ENCODE measurements at places on chromosomes 3 and 15.

DNA sequence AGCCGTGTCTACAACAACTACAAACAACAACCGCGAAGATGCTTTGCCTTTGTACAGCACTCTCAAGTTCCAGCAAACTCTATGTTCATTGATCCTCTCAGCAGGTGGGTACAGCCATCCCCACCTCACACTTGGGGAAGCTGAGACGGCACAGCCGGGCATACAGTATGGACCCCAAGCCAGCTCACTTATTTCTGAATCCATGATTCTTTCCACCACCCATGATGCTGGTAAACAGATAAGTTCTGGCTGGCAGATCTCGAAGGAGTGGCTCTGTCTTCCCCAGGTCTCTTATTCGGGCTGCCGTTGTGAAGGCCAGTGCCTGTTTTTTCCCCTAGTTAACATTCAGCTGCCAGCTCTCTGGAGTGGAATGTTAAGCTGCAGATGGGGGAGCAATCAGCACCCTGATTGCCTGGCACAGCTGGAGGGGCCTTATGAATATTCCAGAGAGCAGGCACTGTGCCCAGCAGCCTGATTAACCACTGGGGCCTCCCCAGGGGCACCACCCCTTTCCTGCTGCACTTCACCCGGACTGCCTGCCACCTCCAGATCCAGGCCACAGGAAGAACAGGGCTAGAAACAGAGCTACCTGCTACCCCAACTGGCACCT lies 73.2 kb downstream of the CORO2B start:
- no peak for DNase-seq

GRCh38 chr3:59970376-59970775 lies 920.6 kb upstream of the CFAP20DC start:
- DNase-seq = no peak

- no peak for DNase-seq
Measured at GRCh38 chr15:70596354-70597055, 166.9 kb downstream of the UACA start.

GRCh38 chr3:129077222-129077621 lies 16.6 kb downstream of the GP9 start:
- DNase-seq = no peak

DNA sequence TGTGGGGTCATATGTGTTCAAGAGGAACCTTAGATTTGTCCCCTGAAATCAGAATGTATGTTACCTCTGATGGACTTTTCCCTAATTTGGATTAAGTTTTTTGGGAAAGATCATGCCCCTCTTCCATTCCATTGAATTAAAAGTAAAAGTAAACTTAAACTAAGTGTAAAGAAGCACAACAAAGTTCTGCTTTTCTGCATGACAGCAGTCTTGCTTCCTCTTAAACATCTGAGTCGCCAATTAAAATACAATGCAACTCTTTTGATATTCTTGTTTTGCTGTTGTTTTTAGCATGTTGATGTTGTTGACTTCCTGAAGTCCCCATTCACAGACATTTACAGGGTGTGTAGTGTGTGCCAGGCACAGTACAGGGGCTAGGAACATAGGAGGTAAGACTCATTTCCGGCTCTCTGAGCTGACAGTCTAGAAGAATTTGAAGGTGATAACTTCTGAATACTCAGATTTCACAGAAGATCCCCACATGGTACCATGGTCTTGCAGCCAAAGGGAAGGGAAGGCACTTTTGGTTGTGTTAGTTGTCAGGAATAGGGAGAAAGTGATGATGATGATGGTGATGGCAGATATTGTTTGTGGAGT lies 45.0 kb downstream of the USP13 start:
- no peak for DNase-seq

- DNase-seq = no peak
Measured at GRCh38 chr15:67157521-67158252, 92.3 kb downstream of the SMAD3 start.

DNA sequence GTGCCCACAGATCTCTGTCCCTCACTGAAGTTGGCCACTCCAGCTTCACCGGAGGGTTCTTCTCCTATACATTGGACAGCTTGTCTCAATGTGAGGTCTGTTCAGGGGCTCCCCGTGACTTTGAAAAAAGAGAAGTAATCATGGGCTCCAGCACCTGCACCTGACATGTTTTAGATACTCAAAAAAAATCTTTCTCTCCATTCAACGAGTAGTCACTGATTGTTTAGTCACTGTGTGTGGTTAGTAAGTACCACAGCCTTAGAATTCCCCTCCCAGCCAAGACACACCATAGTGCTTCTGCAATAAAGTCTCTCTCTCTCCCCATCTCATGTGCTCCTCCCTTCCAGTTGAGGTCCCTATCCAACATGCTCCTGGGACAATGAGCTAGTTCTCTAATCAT lies 18.6 kb downstream of the CCR9 start:
- no peak for DNase-seq

- no peak for DNase-seq
Measured at GRCh38 chr15:41971895-41972252, 483 bp downstream of the EHD4 start.

GRCh38 chr15:35713733-35714132 lies 167.8 kb upstream of the DPH6 start:
- peak; percentile 30 for DNase-seq

DNA sequence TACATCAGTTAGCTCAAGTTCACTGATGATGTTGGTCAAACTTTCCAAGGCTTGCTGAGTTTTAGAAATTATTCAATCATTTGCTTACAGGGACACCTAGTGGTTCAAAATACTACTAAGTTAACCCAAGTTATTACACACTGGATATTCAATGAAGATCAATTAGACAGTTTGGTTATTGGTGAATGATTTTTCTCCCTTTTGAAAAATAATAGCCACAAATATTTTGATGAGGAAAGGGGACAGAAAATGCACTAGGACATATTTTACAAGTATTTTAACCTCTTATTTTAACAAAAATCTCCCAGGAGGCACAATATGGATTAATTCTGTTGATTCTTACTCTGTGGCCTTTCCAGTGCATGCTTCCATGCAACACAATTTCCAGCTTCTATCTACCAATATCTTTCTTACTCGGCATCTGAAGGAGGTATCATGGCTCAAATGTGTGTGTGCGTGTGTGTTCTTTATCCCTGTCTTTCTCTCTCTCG lies 20.1 kb upstream of the GOLGA6L2 start:
- no peak for DNase-seq

DNA sequence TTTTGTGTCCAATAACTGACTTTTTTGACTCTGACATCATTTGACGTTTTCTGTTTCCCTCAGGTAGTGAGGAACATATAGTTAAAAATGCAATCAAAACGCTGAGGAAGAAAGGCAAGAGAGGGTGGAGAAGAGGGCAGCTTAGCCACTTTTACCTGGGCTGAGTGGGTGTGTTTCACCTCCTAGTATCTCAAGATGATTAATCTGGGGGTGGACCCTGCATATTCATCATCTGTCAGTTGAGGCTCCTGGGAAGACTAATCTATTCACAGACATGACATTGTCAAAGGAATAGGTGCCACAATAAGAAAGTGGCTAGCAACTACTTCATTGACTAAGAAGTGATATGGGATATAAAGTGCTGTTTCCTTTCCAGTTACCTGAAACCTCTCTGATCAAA lies 331.5 kb upstream of the RARB start:
- no peak for DNase-seq

- no peak for DNase-seq
Measured at GRCh38 chr15:93347986-93348385, 259.0 kb upstream of the RGMA start.

- DNase-seq = no peak
Measured at GRCh38 chr15:73296609-73297353, 72.0 kb downstream of the HCN4 start.

DNA sequence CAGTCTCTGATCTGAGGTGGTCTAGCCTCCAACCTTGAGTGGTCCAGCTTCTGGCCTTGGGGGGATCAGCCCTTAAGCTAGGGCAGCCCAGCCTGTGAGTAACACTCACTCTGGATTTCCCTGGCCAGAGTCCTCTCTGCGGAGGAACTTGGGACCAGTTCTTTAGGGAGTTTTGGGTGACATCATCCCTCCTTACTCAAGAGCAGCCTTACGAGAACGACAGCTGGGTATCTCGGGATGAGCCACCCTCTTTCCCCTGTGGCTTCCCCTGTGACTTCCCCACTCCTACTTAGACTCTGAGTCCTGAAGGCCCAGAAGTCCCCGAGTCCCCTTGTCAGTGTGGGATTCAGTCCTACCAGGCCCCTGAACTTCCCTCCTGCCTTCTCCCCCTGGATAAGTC lies 10.2 kb upstream of the PLXND1 start:
- no peak for DNase-seq

DNA sequence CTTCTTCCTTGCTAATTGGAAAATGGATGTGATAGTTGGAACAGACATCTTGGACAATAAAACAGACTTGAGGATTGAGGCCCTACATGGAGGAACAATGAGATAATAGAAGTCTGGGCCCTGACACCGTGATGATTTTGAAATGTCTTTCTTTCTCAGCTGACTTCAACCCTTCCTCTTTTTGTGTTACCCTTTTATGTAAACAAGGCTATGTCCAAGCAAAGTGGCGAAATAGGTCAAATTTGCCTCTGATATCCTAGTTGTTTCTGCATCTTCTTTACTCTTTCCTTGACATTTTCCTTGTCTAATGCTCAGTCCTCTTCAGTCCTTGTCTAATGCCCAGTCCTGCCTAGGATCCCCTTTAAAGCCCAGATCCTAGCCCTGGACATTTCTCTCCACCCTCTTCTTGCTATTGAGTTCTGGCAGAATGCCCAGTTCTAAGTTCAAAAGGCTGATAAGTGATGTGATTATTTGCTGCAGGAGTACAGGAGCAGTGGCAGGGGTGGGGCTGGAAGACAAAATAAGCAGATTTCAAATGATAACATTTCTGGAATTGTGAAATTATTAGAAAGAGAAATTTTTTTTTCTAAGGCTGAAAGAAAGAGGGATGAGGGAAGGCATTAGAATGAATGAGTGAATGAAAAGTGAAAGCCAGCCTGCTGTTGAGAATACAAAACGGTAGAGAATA lies 6.5 kb upstream of the VPS8 start:
- DNase-seq = no peak

- no peak for DNase-seq
Measured at GRCh38 chr3:159538507-159538906, 450.1 kb upstream of the IL12A start.

- DNase-seq = no peak
Measured at GRCh38 chr15:41259546-41260189, 28.6 kb downstream of the CHP1 start.

DNA sequence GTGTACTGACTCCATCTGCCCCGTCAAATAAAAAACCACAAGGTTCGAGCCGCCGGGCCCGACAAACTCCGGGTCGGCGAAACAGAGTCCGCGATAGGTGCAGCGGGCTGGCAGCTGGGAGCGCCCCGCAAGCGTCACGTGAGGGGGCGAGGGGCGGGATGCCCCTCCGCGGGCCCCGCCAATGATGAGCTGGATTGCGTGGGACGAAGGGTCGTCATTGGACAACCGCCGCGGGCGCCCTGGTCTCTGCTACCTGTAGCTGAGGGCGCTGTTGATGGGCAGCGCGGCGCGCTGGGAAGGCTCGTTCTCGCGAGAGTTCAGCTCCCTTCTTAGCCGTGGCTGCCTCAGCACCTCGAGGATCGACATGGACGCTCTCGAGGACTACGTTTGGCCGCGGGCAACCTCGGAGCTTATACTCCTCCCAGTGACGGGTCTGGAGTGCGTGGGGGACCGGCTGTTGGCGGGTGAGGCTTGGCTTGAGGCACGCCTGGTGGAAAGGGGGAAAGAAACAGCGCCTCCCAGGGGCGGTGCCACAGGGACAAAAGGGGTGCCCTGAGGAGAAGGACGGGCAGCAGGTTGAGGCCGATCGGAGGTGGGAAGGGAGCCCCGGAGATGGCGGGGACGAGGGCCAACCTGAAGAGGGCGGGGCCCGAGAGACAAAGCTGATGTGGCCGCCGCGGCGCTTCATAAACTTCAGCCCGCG lies at the start of gene WDR6:
WDR6 (plus strand) TSS at position 324 of the 703 bp plus-strand sequence; CDS start at position 365, 41 bp downstream.
- peak; percentile 97 for DNase-seq

DNA sequence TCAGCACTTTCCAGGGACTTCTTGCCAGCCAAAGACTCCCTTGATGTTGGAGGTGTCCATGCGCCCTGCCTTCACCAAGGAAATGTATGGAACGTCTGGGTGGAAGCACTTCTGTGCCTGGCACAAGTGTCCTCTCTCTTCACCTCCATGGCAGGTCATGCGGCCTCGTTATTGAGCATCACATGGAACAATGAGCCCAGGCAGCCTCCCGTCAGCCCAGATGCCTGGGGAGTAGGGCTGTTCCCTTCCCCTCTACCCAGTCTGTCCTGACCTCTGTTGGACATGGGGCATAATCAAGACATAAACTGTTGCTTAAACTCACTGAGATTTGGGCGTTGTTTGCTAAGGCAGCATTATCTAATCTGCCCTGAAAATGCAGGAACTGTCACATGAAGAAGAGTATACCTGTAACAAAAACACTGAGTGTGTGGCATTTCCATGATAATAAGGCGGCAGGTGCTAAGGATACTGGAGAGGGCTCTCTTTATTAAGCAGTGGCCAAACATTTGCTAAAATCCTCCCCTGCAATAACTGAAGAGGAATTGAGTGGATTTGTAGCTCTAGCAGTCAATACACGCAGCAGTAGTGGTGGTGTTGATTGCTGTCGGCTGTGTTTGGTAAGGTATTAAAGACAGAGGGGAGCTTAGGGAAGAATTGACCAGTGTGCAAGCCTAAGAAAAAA lies 338.2 kb upstream of the ATP10A start:
- DNase-seq = no peak

DNA sequence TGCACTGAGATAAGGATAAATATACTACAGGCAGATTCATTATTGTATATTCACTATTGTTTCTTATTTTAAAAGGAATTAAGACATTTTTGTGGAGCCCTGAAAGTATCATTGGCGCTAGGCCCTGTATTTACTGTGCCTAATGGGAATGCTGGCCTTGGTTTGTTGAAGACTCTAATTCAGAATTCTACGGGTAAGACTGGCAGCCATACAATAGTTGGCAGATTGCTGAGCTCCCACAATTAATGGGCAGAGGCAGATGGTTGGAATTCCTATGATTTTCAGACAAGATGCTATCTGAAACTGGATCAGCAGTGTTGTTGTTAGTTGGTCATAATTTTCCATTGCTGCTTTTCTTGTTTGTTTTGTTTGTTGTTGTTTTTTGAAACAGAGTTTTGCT lies 14.7 kb downstream of the PGBD4 start:
- DNase-seq = no peak

GRCh38 chr3:10700821-10701220 lies 115.2 kb upstream of the SLC6A11 start:
- no peak for DNase-seq

DNA sequence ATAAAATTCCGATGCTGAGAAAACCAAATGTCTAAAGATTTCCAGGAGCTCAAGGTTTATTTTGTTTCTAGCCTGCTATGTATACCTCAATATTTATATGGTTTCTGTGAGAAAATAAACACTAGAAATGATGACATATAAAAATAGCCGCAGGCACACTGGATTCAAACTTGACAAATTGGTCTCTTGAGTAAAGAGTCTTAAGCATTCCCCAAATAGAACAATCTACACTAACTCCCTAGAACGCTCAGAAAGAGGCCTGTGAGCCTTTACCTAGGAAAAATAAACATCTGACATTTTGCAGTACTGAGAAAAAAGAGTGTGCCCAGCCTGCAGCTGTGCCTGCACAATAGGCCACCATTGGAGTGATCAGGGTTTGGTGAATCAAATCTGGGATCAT lies 75.2 kb downstream of the NEK10 start:
- DNase-seq = no peak

- DNase-seq = no peak
Measured at GRCh38 chr3:128517648-128518047, 24.6 kb upstream of the GATA2 start.

Data from PC-9 (cell line).